ENCODE measurements at places on chromosomes 11 and 22.

DNA sequence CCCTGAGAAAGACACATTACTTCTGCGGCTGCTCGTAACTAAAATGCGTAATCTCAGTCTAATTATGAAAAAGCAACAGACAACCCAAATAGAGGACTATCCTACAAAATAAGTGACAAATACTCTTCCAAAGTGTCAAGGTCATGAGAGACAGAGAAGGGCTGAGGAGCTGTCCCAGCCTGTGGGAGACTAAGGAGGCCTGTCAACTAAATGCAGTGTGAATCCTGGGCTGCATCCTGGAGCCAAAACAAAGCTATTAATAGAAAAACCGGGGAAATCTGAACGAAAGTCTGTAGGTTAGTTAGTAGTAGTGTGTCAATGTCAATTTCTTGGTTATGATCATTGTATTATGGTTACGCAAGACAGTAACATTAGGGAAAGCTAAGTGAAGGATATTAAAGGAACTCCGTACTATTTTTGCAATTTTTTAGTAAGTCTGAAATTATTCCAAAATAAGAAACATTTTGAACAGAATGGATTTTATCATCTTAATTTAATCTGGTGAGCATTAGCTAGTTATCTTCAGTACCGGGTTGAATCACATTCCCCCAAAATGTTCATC is 39.8 kb upstream of the SLC35C1 start:
- DNase-seq: no peak

DNA sequence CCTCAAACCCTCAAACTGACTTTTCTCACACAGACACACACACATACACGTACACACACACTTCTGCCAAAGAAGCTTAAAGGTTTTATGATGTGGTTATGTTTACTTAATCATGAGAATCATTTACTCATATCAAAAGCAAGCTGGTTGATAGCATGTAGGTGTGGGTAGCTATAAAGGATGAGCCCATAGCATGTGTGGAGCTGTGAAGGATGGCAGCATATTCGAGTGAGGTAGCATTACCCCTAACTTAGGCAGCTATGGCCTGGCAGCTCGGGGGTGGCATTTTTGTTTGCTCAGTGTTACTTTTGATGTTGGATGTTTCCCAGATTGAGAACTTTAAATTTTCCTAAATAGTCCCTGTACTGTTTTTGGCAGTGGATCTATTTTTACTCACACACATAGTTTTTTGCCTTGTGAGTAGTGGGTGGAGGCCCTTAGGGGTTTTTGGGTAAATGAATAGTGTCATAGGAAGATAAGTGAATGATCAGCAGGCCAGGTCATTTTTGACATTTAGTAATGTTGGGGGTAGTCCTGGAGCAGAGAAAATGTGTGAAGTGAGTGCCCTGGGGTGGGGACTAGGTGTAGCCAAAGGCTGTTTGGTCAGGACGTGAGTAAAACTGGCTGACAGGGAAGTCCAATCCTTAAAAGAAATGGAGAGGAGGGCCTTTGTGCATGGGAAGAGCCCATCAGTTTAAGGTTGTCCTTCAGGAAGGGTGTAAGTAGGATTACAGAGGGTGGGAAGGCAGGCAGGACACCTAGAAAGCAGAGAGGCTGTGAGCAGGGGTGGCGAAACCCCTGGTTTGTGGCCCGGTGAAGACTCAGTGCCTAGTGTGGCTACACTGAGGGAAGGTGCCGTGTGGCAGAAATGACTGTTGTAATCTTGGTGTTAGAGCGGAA is 7.1 kb downstream of the YWHAH start:
- DNase-seq: no peak

DNA sequence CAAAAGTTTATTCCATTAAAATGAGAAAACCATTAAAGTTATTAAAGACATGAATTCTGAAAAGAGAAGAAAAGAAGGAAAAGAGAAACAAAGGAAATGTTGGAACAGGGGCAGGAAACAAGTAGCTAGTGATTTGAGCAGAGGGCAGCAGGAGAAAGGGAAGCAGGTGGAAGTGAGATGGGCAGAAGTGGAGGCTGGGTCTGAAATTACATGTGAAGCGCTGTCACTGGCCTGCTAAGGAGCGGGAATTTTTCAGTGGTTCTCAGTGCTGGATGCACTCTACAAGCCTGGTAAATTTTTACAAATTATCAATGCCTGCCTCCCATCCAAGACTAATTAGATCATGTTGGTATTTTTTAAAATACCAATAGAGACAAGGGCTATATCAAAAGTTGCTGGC is 48.4 kb downstream of the NOX4 start:
- no peak for DNase-seq

DNA sequence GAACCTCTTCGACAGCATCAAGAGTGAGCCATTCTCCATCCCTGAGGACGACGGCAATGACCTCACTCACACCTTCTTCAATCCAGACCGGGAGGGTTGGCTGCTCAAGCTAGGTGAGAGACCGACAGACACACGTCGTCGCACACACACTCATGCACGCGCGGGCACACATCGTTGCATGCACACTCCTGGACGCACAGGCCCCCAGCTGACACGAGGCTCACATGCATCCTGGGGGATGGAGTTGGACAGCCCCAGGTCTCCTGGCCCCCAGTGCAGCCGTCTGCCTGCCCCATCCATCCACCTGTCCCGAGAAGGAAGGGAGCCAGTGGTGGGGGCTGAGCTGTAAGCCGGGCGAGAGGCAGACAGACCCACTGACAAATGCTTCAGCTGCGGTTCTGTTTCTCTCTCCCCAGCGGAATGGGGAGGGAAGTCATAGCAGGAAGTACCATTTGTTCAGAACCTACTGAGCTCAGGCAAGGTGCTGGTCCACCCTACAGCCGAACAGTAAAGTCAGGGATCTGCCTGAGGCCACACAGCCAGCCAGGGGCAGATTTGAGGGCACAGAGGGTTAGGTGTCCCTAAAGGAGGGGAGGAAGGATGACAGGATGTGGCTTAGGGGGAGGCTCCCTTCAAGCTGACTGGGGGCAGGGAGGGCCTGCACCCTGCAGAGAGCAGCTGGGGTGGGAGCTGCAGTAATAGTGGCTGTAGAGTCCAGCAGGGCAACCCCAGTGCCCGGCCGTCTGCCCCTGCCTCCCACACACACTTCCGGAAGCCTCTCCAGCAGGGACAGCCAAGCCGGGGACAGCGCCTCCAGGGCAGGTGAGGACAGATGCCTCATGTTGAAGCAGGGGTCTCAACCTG is 27.1 kb downstream of the CYTH4 start:
- no peak for DNase-seq

DNA sequence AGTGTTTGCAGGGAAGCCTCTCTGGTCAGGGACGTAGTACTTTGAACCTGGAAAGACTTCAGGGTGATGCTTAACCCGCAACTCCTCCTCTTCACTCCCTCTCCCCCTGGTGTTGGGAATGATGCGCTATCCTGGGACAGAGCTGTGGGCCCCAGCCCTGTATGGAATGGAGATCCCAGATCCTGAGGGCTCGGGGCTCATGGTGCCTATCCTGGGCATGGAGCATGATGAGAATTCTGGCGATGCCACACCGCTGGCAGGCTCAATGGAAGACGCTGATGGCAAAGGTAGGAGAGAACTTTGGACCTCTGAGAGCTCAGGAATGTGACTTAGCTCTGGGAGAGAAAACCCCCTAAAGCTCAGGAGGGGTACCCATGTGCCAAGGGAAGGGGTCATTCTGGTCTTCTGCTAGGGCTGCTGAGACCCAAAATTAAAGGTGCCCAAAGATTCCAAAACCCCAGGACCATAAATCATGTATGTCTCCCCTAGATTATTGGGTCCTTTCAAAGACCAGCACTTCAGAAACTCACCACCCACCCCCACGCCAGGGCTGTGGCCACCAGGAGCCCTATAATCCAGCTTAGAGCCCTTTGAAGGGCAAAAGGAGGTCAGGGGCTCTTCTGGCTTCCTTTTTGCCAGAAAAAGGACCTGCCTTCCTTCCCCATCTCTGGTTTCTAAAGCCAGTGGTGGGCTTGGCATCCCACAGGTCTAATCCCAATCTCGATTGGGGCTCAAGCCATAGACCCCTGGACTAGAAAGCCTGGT is 52.5 kb downstream of the BTG4 start:
- no peak for DNase-seq

DNA sequence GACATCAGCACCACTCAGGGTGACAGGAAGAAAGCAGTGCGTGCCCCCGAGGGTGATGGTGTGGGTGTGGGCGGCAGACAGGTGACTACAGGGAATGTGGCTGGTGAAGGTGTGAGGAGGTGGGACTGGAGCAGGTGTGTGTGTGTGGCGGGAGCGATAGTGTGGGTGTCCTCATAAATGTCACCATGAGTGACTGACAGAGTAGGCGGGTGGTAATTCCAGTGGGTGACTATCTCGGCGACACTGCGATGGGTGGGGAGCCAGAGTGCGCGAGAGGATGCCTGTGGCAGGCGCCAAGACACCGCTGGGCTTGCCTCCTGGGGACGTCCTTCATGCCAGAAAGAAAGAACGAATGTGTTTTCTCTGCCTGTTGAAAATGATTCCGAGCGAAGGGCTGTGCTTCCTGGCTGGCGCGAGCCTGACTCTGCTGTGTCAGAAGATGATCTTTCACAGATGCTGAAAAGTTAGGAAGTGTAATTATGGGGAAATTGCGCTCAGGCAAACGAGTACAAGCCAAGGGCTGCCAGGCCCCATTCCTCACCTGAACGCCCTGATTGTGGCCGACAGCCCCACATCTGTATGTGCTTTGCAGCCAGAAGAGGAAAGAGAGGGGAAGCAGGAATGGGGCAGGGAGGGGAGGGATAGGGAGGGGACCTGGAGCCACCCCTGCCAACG is 98.8 kb upstream of the CD82 start:
- DNase-seq: no peak

DNA sequence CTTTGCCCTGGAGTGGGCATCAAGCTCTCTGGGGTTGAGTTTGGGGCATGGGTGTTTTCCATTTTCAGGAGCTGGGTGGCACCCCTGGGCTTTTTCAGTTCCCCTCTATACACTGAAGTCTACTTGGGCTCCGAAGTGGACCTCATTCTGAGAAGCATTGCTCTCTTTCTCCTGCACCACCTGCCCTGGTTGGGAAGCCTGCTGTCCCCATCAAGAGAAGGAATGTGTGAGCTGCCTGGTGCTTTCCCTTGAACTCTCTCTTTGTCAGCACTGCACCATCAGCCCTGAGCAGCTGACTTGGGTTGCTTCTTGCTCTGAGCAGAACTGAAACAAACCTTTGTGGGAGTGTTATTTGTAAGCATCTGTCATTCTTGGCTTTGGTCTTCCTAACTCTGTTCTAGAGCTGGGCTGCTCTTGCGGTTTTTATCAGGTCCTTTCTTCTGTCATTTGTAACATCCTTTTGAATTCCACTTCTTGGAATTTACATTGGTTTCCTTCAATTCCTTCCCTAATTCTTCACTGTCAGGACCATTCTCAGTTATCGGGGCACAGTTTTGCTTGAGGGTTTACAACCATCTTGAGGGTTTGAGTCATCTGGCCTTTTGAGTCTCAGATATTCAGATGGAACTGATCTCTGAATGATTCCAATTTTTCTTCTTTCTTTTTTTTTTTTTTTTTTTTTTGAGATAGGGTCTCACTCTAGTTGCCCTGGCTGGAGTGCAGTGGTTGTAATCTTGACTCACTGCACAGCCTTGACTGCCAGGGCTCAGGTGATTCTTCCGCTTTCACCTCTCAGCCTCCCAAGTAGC is 20.5 kb downstream of the UBE2L3 start:
- DNase-seq: no peak

- DNase-seq: no peak
Measured at GRCh38 chr22:39108487-39108886, 11.4 kb downstream of the APOBEC3H start.

DNA sequence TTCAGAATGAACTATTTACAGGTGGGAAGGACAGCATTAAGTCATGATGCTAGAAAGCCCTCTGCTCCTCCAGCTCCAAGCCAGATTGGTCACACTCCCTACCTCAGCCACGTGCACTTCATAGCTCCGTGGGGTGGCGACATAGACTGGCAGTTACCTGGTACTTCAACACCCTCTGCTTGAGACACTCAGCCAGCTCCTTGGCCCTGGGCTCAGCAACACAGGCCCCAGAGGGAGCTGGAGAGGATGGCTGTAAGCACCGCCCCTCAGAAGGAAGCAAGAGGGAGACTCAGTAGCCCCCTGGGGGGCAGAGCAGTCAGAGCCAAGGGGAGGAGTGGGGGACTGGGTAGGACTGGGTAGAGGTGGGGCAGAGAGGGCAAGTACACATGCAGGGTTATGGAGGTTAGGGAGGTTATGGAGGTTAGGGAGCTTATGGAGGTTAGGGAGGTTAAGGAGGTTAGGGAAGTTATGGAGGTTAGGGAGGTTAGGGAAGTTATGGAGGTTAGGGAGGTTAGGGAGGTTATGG is 102.1 kb upstream of the BID start:
- DNase-seq: no peak

DNA sequence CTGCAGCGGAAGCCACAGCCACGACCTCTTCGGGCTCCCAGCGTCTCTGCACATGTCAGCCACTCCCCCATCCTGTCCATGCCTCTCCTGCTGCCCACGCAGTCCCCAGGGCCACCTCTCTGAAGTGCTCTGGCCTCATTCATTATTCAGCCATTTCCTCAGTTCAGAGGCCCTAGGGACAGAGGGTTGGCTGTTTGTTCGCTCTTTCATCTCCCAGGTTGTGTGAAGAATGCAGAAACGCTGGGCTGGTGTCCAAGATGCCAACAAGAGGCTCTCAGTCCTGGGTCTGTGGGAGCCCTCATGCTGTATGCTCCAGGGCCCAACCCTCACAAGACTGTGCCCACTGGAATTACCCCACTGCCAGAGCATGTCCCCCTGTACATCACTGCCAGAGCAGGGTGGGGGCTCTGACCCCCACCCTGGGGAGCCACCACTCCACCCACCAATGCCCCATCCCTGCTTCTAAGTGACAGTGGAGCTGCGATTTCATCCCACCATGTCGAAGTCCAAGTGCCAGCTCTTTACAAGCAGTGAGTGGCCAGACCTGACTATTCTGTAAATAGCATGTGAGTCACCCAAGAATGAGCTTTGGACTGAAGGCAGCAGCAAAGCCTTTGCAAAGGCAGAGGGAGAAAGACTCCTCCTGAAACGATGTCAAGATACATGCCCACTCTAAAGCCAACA is 209.6 kb downstream of the BUD13 start:
- no peak for DNase-seq

DNA sequence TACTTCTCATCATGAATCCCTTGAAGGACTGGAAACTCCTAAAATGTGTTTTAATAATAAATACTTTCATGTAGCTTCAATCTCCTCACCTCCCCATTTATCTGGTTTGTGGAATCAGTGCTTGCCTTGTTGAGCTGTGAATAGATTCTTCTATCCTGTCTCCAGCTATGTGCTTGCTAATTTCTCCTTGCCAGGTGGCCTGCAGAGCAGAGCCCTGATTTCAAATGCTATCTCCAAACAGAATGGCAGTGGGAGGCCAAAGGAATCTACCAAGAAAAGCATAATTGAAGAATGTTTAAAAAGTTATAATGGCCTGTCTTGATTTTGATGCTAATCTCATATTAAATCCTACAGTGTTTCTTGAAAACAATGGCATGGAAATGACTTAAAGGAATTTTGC is 309.3 kb upstream of the CHORDC1 start:
- no peak for DNase-seq

- DNase-seq: no peak
Measured at GRCh38 chr22:44311855-44312170, 938 bp downstream of the SHISAL1 start.
